ENCODE measurements at places on chromosomes 3 and 15.
A peak's percentile ranks its signal among the peaks of the same experiment; 100 is the strongest.

- peak; percentile 50 for DNase-seq
Measured at GRCh38 chr15:67076147-67076843, 10.9 kb downstream of the SMAD3 start.

DNA sequence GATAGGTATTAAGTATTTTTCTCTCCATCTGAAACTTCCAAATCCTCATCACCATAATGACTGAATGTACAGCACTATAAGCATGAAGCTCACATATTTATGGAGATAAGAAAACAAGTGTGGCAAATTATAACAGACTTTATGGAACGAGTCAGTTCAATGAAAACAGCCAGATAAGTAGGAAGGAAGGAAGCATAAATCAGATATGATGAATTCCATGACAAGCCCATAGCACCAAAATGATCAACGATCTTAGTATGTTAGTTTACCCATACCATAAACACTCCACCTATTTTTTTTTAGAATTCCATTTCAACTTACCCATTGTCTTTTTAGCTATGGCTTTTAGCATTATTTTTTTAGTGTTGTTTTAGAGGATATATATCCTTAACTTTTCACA is 169.5 kb downstream of the TNIK start:
- DNase-seq, result no peak

GRCh38 chr15:59998950-59999611 is 5.0 kb upstream of the FOXB1 start:
- no peak for DNase-seq

DNA sequence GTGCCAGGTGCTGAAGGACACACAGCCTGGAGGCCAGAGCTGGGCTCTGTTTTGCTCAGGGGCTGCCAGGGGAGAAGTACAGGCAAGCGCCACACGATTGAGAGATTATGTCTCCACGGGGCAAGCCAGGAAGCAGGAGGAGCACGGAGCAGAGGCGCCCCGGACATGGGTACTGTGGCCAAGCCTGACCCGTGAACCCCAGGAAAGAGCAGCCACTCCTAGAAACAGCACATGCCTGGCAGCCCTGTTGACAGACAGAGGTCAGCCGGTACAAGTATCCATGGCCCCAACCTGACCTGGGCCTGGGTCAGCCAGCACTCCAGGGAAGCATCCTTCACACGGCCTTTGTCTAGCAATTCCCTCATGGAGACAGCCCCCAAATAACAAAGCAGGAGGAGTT is 89.4 kb downstream of the ADAMTS17 start:
- DNase-seq, result no peak

GRCh38 chr15:99703603-99704443 is 29.4 kb downstream of the LYSMD4 start:
- peak; percentile 63 for DNase-seq

- no peak for DNase-seq
Measured at GRCh38 chr3:144923046-144923775, 951.6 kb downstream of the DIPK2A start.

- DNase-seq, result peak; percentile 9
Measured at GRCh38 chr15:55494931-55495330, 13.1 kb downstream of the DNAAF4 start.

GRCh38 chr3:173584838-173585831 is 187.6 kb downstream of the NLGN1 start:
- no peak for DNase-seq

DNA sequence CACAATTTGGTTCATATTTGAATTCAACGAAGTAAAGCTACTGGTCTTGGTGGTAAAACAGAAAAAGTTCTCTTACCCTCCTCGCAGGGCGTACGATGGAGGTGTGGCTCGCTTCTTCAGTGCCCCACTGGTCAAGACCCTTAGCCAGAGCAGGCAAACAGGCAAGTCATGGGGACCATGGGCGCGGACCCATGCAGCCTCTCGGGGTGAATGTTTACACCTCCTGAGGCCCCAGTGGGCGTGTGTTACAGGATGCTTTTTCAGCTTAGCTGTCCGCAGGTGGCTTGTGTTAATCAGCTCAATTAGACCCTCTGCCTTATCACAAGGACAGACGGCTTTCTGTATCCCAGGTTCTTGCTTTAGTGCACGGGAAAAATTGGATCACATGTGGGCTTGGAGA is 991.8 kb downstream of the GBE1 start:
- DNase-seq, result no peak

DNA sequence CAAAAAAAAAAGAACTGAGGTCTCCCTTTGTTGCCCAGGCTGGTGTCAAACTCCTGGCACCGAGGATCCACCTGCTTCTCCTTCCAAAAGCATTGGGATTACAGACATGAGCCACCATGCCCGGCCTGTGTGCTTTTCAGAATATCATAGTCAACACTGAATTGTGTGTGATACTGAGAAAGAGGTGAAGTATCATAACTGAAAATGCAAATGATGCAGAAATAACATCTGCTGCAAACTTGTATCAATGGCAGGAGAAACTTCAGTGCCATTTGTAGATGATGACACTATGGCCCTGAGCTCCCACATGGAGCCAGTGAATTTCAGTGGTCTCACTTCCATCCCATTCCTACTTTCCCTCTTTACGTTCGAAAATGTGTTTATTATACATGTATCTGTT is 21.9 kb downstream of the IL12A start:
- peak; percentile 70 for DNase-seq

- no peak for DNase-seq
Measured at GRCh38 chr15:87949151-87949574, 307.4 kb downstream of the NTRK3 start.

GRCh38 chr3:77718311-77718710 is 678.4 kb downstream of the ROBO2 start:
- DNase-seq, result no peak

DNA sequence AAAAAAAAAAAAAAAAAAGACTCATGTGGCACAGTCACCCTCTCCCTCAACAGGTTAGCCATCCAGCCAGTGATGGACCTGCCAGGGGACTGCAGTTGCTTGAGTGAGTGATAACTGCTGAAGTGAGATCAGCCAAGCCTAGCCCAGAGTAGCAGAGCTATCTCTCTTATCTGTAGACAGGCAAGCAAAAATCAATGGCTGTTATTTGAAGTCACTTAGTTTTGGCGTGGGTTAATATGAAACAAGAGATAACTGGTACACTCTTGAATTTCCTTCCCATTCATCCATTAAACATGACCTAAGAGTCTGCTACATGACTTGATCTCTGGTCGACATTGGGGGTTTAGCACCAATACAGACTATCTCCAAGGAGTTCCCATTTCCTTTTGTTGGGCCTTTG is 51.2 kb upstream of the TNIK start:
- no peak for DNase-seq

- no peak for DNase-seq
Measured at GRCh38 chr3:42631620-42632019, 21.9 kb upstream of the ZBTB47 start.

- no peak for DNase-seq
Measured at GRCh38 chr15:94692710-94693109, 461.3 kb downstream of the MCTP2 start.

DNA sequence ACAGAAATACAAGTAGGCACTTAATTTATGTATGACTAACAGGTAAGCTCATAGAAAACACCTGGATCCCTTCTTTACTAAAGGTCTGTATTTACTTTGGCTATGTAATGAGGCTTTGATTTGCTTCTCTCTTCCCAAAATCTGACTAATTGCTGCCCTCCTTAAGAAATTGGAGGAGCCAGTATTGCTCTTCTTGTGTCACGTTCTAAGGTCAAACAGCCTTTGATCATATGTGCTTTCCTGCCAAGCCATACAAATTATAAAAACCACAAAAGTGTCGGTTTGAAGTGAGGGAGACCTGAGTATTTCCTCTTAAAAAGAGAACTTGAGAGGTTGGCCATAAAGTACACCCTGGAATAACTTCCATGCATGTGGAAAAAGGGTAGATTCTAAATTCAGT is 112.1 kb upstream of the MB21D2 start:
- no peak for DNase-seq

DNA sequence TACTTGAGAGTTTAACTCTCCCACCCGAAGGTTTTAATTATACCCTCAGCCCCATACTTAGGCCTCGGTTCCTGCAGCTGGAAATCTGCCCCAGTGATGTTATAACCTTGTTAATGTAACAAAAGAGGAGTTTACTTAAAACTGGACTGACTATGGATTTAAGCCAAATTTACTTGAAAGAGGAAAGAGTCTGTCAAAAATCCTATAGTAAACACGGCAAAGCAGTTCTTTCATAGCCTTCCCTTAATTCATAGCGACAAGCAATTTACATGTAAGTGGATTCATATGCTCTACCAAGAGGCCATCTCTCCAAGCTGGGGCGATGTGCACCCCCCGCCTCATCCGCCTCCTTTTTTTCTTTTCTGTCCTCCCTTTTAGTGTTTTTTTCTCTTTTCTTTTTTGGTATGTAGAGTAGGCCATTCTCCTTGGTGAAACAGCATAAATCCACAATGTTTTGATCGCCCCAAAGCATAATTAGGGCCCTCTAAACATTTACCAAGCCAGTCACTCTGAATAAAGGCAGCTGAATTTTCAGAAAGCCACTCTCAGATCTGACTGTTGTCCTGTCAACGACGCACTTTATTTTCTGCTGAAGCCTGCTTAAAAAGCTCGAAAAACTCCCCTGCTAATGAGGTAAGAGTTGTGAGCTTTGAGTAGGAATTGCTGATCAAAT is 373.1 kb upstream of the WNT5A start:
- DNase-seq, result no peak

- no peak for DNase-seq
Measured at GRCh38 chr15:70597056-70597603, 166.2 kb downstream of the UACA start.

DNA sequence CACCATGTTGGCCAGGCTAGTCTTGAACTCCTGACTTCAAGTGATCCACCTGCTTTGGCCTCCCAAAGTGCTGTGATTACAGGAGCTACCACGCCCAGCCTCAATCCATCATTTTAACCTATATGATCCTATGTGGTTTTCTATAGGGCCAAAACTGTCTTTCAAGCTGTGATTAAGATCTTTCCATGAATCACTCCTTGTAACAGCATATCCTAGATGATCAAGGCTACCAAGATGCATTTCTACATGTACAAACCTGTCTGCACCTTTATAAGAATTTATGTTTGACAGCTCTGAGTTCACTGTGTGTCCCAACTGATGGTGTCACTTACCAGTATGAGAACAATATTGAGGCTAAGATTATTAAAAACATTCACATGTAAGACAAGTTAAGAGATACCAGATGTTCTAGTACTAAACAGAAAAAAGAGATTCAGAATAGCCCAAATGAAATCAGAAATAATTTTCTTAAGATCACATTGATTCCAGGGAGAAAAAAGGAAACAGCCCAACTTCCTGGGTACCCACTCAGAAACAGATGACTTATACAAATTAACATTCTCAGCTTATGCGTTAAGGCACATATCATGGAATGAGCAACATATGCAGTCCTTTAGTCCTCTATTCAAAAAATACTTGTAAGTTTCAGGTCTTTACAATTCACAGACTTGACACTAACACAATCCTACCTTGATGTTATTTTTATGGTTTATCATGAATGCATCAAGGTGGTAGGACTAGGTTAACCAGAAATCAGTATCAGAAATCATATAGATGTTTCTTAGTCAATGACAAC is 24.8 kb upstream of the PPIB start:
- peak; percentile 27 for DNase-seq

GRCh38 chr3:171190668-171191067 is 164.1 kb upstream of the SLC2A2 start:
- peak; percentile 12 for DNase-seq

- DNase-seq, result no peak
Measured at GRCh38 chr3:5580826-5581225, 393.3 kb downstream of the EDEM1 start.

DNA sequence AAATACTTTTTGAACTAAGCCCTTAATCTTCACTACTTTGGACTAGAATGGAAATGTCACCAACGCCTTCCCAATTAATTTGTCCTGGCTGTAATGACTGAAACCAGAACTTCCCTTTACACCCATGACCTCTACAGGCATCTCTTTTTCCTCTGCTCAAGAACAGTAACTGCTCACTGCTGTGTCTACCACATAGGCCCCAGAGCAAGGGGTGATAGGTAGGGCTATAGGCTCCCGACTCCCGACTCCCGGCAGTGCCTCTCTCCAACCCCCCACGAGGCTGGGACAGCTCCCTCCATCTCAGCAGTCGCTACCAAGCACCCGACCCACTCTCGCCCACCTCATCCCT is 384 bp upstream of the LEKR1 start:
- DNase-seq, result no peak

GRCh38 chr3:42868841-42869240 is 6.8 kb downstream of the CYP8B1 start:
- DNase-seq, result no peak

- DNase-seq, result peak; percentile 9
Measured at GRCh38 chr3:115581362-115582135, 41.8 kb upstream of the GAP43 start.

GRCh38 chr15:58407236-58407775 is 24.5 kb upstream of the LIPC start:
- no peak for DNase-seq

DNA sequence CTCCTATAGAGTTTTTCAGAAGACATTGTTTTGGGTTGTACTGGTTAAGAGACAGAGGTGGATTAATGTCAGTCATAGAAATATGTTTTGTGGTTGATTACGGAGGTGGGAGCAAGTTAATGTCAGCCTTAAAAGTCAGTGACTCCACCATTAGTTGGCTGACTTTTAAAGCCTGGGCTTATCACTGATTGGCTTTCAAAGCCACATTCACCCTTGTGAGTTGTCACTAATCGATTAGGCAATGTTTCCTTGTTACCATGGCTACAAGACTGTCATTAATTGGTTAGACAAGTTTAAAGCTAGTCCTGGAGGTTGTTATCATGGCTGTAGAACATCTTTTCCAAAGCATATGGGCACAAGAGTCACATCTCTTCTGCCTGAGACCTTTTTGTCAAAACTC is 73.0 kb downstream of the NEO1 start:
- DNase-seq, result no peak

DNA sequence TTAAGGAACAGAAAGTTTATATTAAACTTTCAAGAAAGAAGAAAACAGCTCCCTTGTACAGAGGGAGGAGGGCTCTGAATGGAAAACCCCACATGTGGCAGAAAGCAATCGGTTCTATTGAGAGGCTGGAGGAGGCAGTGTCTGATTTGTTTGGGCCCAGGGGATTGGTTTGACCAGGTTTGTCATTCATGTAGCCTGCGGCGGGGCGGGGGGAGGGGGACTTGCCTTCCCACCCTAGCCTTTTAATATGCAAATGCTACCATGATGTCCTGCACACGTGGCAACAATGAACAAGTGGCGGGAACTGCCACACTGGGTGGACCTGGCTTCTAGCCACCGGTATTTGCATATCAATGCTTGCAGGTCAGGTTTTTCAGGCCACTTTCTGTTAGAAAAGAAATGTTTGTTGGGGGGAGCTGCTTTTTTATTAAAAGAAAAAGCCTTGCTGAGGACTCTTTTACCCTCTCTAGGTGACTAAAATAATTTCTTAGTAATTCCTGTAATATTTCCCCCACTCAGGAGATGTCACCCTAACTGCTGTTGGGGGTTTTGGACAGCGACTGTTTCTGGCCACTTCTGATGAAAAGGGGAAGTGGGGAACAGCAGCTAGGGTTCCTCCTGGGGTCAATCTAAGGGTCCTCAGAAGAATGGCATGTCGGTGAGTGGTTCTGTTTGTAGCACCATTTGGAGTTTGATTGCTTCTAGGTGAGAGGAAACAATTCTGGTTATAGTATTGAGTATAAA is 691.2 kb downstream of the TBL1XR1 start:
- DNase-seq, result no peak

Data from activated CD4-positive, alpha-beta T cell treated with anti-CD3 and anti-CD28 coated beads, Interleukin-10, Interleukin-2, amounts not matched to agents 100 ng/mL and 50 ng/mL, durations not matched to agents 16 hours and 8 hours (primary cell).